ENCODE measurements at places on chromosomes 7 and 10. TPM values are rescaled to one million over a fixed set of nuclear protein-coding genes. Genes with fewer than 3 reads are reported as not detected.

Gene WEE2
- 0.23 TPM for total RNA-seq

Gene MYOF
- 48.1 TPM for total RNA-seq

Gene SPDYE16
- 0.53 TPM for total RNA-seq

Gene DYNC1I1
- 2.3 TPM for total RNA-seq

Gene IGFBP3
- total RNA-seq, result 196 TPM

Gene SPDYE8
- not detected for total RNA-seq

Gene OGDHL
- total RNA-seq, result 57.6 TPM

Gene GJD4
- total RNA-seq, result not detected

Gene CCDC7
- 20.4 TPM for total RNA-seq

Gene GSTO2
- 13.5 TPM for total RNA-seq

Gene COBL
- 22.5 TPM for total RNA-seq
